ENCODE measurements at places on chromosomes 5 and 9.

- peak; percentile 41 for DNase-seq
Observed at GRCh38 chr9:111691672-111692329, 30.4 kb downstream of the GNG10 start.

- no peak for DNase-seq
Observed at GRCh38 chr9:38073882-38074281, 4.9 kb upstream of the SHB start.

- DNase-seq: no peak
Observed at GRCh38 chr5:33903118-33903517, 11.3 kb upstream of the ADAMTS12 start.

DNA sequence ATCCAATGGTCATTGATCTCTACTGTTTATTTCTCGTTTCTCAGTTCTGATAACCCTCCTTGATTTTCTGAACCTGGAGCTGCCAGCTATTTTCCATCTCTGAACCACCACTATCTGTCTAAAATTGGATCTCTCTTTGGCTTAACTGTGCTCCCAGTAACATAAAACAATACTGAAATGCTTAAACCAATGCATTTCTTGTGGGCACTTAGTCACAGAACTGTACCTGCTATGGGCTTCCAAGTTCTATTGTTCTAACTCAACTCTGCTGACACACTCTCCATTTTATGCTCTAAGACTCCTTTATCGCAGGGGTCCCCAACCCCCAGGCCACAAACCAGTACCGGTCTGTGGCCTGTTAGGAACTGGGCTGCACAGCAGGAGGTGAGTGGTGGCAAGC is 120.6 kb downstream of the LHFPL2 start:
- no peak for DNase-seq

- DNase-seq: no peak
Observed at GRCh38 chr5:104987074-104987473, 1424.5 kb upstream of the NUDT12 start.

DNA sequence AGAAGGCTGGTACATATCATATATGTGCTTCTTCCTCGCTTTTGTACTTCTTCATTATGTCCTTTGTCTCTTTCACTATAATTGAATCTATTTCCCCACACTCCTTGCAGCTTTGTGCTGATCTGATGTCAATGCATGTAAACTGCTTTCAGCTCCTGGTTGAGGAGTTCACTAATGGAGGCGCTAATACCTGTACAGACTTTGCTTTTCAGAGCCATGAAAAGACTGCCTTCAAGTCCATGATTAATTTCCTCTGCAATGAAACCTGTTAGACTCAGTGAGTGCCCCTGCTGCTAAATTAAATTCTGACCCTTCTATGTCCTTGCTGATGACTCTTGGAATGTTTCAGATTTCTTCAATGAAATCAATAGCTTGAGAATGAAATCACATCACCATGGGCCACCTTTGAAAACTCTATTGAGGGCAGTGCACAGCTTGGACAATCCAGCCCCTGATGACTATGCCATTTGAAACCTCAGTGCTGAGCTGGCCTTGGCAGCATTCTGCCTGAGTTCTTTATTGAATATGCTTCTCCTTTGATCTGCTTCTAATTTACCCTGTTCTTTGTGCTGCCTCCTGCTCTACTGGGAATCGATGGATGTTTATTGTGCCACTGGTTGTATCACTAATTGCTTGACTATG is 358.2 kb upstream of the DMAC1 start:
- DNase-seq: no peak

DNA sequence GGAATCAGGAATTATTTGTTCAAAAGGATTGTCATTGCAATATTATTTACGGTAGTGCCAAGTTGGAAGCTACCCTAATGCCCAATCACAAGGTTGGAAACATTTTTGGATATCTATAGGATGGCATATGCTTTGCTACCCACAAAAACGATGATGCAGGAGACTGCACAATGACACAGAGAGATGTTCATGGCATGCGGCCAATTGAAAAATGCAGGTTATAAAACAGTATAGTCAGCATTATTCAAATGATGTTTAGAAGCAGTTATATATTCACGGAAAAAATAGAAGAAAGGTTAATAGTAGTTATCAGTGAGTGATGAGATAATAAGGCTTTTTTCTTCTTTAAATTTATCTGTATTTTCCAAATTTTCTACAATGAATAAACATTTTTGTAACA is 5.9 kb upstream of the ACSL6 start:
- DNase-seq: no peak

DNA sequence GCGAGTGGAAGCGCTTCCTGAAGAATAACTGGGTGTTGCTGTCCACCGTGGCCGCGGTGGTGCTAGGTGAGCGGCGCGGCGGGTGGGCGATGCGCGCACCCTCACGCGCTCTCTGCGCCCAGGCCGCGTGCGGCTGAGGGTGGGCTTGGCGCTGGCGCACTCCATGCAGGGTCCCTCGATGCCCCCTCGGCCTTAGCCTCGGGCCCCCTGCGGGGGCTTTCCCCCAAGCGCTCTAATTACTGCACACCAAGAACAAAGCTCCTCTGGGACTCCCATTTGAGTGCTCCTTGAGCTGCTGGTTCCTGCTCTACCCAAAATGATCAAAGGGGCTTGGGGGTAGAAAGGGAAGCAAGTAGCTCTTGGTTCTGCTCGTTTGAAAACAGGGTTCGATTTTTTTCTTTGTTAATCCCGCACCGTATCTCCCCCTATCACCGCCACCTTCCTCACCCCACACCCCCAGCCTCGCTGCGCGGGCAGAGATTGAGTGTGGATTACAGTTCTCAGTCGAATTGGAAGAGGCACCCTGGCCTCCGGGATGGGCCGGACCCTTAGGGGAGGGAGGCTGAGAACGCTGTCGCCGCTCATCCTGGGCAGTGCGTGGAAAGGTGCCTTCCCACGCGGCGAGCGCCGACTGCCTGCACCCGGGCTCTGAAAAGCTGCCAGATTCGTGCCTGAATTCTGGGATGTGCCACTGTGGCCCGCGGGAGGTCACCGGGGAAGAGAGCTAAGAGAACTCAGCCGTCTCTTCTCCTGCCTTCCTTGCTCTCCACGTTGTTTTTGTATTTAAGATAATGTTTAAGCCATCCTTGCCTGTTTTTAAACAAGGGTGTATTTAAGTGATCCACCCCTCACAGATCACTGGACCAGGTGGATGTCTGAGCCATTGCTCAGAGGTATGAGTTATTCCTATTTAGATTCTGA is 697 bp downstream of the SLC1A1 start:
- DNase-seq: no peak

GRCh38 chr5:72848474-72849428 is 32.3 kb downstream of the TNPO1 start:
- no peak for DNase-seq

GRCh38 chr5:41112486-41113455 is 41.6 kb upstream of the MROH2B start:
- peak; percentile 78 for DNase-seq

DNA sequence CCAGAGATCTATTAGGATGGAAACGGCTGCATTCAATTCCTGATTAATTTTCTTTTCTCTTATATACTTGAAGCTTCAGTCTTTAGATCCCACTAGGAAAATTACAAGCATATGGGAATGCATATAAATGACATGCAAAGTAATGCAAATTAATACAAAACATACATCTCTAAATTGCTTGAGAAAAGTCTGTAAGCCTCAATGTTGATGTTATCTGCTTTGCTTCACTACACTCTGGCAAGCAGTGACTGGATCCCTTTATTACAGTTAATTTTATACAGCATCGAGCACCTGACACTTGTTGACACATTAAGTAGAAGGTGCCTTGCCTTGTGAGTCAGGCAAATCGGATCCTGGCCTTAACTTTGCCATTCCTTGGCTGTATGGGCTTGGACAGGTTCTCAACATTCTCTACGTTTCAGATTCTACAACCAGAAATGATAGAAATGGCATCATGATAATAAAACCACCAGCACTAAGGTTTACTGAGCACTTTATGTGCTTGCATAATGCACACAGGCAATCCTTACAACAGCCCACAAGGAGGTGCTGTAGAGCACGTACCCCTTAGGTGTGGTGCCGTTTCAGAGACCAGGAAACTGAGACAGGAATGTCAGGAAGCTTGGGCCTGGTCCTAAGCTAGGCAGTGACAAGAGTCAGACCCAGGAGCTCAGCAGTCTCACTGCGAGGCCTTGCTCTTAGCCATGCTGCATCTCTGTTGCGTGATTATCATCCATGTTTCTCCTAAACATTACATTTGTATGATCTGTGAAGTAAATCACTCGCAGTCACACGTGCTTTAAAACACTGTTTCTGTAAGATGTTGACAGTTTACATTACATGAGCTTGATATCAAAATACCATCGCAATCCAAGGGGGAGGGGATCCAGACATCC is 2.7 kb downstream of the GCNT4 start:
- peak; percentile 63 for DNase-seq

GRCh38 chr9:571066-571465 is 270.4 kb upstream of the DMRT1 start:
- no peak for DNase-seq

DNA sequence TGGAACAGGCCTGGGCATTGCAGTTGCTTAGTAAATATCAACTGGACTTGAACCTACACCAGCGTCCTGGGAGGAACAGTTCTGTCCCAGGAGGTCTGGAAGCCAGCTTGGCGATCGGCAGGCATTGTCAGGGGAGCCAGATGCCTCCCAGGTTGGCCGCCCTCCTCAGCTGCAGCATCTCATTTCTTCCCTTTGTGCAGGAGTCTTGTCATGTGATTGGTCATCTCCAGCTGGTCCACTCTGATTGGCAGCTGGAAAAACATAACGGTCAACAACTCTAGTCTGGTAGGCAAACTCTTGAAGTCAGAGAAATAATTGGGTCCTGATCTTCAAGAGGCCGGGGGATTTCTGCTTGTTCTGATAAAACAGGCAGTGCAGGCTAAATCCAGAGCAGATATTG is 29.6 kb upstream of the NCS1 start:
- no peak for DNase-seq

GRCh38 chr5:141879941-141880738 is 1.9 kb upstream of the PCDH1 start:
- no peak for DNase-seq

- no peak for DNase-seq
Observed at GRCh38 chr9:114143234-114143633, 12.1 kb upstream of the COL27A1 start.

GRCh38 chr5:63959177-63959982 is 2.9 kb downstream of the HTR1A start:
- DNase-seq: no peak

Data from AG10803 (cell line).